ENCODE measurements at places on chromosomes 12 and 14.

DNA sequence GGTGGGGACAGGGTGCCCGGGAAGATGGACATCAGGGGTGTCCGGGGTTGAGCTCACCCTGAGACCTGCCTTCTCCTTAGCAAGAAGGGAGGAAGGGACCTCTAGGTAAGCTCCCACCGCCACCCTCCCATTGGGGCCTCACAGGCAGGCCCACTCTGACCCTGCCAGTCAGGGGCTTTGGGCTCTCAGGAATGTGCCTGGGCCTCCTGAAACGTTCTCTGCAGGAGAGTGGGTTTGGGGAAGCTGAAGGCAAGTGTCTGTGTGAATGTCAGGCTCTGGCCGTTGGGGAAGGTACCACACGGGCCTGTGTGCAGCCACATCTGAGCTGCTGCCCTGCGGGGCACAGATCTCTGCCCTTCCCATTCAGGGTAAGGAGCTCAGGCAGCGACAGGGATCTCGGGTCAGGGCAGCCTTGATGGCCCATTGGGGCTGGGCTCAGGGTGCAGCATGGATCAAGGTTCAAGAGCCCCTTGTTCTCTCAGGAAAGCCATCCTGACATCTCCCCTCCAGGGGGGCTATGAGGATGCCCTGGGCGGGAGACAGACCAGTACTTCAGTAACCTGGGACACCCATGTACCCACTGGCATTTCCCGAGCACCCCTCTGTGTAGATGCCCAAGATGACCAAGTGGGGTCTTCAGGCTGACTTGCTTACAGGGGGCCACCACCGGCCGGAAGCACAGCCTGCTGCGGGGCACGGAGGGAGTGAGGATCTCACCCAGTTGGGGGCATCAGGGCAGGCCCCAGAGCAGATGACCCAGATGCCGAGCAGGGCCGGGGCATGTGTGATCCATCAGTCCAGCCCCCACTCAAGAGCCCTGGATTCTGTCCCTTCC is 29.7 kb downstream of the FAM222A start:
- no peak for DNase-seq

DNA sequence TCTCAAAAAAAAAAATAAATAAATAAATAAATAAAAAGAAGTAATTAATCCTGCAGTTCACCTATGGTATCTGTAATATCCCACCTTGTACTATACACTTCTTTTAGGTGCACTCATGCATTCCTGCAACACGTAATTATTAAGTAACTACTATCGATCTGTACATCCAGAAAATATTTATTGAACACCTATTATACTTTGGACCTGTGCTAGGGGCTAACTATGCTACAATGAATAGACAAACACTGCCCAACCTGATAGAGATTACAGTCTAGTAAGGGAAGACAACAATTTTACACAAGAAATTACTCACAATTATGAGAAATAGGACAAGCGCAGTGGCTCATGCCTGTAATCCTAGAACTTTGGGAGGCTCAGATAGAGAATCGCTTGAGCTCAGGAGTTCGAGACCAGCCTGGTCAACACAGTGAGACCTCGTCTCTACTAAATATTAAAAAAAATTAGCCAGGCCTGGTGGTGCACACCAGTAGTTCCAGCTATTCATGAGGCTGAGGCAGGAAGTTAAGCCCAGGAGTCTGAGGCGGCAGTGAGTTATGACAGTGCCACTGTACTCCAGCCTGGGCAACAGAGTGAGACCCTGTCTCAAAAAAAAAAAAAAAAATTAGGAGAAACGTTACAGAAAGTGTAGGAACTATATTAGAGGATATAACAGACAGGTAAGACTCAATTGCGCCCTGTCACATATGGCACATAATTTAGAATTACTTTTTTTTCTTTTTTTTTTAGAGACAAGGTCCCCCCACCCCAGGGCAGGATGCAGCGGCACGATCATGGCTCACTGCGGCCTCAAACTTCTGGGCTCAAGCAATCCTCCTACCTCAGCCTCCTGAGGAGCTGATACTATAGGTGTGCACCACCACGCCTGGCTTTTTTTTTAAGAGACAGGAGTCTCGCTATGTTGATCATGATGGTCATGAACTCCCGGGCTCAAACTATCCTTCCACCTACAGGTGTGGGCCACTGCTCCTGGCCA is 1.2 kb downstream of the NRDE2 start:
- no peak for DNase-seq

GRCh38 chr14:22928237-22929103 is 706 bp downstream of the PRMT5 start:
- no peak for DNase-seq

DNA sequence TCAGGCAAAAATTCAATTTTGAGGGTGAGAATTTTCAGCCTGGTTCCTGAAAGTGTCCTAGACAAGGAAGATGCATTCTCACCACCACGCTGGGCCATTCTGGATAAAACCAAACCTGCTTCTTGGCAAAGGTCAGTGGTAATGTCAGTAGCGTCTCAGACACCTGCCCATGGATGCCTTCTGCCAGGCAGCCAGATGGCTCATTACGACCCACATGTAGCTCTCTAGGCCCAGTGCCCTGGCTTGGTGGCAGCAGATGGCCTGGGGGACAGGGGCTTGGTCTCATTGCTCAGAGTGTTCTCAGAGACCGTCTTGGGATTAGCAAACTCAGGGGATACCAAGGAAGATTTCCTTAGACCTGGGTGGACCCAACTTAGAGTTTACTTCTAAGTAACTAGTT is 105.1 kb downstream of the ARF6 start:
- DNase-seq, result no peak

GRCh38 chr14:58353516-58354299 is 42.0 kb upstream of the TOMM20L start:
- peak; percentile 1 for DNase-seq

DNA sequence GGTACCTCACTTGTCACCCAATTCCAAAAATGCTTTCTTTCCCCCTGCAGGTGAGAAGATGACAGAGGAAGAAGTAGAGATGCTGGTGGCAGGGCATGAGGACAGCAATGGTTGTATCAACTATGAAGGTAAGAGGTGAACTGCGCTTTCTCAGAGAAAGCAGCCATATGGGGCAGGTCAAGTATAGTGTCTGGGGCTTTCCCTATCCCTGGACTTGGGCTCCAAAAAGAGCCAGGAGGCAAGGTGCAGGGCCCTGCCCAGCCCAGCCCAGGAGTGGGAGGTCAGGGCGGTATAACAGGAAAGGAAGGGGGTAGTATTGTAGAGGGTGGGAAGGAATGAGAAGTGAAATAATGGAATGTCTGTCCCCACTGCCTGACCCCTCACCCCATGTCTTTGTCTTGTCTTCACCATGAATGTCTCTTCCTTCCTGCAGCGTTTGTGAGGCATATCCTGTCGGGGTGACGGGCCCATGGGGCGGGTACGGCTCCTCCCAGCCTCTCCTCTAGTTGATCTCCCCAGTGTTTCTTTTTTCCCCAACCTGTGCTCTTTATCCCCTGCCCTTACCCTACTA is 2.1 kb downstream of the MYL6 start:
- DNase-seq, result no peak

- peak; percentile 15 for DNase-seq
These were observed 260.9 kb downstream of the VRK1 start for GRCh38 chr14:97058074-97058467.

- DNase-seq, result peak; percentile 80
These were observed 13.7 kb upstream of the FBXL14 start for GRCh38 chr12:1607940-1608712.

DNA sequence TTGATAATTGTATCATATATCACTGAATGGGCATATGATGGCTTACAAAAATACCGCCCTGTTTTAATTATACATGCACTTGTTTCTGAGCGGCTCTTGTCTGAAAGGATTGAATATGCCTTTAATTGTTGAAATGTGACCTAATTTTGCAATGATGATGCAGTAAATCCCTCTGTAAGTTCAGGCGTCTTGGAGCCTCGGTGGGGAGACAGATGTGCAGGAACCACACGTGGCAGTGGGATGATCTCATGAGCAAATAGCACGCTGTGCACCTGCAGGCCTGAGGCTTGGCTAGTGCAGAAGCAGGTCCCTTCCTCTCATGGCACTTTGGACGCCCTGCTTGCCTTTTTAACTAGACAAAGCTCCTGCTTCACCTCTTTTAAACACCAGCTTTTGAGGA is 49.3 kb upstream of the ASPG start:
- DNase-seq, result no peak

DNA sequence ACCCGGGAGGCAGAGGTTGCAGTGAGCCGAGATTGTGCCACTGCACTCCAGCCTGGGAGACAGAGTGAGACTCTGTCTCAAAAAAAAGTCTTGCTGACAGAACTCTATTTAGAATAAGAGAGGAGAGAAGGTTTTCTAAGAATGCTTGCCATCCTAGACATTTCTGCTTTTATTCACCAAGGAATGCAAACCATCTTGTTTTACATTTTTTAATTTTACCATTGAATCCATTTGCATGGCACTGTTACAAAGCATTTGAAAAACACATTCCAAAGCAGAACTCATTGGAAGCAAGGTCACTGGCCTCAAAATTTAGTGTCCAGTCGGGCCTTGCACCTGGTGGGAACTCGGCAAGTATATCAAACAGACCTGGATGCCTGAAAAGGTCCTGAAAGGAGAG is 44.2 kb upstream of the RASSF3 start:
- DNase-seq, result peak; percentile 84

GRCh38 chr12:14952299-14952921 is 9.0 kb downstream of the ARHGDIB start:
- peak; percentile 93 for DNase-seq

GRCh38 chr14:75612157-75612556 is 33.7 kb downstream of the FLVCR2 start:
- DNase-seq, result no peak

GRCh38 chr12:121059031-121059898 is 20.2 kb upstream of the OASL start:
- no peak for DNase-seq

Data from AG10803 (cell line).